ENCODE measurements at places on chromosomes 6 and 20.

DNA sequence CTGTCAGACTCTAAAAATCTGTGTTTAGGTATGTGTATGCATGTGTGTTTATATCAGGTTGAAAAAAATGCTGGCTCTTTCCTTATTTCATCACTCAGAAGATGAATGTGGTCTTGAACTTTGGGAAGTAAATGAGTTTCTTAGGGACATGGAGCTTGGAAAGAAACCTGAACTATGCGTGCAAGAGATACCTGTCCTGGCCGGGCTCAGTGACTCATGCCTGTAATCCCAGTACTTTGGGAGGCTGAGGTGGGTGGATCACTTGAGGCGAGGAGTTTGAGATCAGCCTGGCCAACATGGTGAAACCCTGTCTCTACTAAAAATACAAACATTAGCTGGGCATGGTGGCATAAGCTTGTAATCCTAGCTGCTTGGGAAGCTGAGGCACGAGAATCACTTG is 4.4 kb upstream of the GLP1R start:
- no peak for DNase-seq

DNA sequence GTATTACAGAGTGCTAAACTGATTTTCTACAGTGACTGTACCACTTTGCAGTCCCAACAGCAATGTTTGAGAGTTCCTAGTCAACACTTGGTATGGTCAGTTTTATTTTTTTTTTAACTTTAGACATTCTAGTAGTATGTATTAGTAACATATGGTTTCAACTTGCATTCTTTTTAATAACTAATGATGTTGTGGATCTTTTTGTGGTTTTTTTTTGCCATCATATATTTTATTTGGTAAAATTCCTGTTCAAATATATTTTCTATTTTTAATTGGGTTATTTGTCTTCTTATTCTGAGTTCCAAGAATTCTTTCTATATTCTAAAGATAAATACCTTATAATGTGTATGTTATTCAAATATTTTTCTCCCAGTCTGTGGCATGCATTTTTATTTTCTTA is 189.4 kb upstream of the ECI2 start:
- DNase-seq: no peak

GRCh38 chr20:50313522-50313820 is 122.8 kb downstream of the CEBPB start:
- DNase-seq: no peak

DNA sequence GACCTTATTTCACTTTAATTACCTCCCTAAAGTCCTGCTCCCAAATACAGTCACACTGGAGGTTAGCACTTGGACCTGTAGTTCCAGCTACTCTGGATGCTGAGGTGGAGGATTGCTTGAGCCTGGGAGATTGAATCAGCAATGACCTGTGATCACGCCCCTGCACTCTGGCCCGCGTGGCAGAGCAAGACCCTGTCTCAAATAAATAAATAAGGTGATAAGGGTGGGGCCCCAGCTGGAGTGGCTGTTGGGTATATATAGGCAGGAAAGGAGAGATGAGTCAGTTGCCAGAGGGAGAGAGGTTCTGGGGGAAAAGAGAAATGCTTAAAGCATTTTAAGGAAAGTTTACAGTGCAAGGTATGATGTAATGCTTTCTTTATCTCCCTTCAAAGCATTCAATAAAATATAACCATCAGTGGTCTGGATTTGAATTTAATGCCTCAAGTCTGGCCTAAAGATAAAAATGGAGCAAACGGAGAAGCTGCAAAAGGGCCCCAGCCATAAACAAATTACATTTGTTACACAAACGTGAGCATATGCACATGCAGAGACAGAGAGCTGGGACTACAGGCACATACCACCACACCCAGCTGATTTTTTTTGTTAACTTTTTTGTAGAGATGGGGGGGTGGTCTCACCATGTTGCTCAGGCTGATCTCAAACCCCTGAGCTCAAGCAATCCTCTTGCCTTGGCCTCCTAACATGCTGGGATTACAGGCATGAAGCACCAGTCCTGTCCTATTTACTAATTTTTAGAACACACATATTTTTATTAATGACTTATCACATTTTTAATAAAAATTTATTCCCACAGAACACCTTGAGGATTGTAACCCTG is 6.1 kb upstream of the PM20D2 start:
- DNase-seq: no peak

- no peak for DNase-seq
Measured at GRCh38 chr20:44319839-44320422, 8.9 kb upstream of the FITM2 start.

GRCh38 chr6:51107769-51108203 is 289.1 kb downstream of the TFAP2B start:
- DNase-seq: no peak

- no peak for DNase-seq
Measured at GRCh38 chr6:100877851-100878250, 3.3 kb downstream of the ASCC3 start.

- no peak for DNase-seq
Measured at GRCh38 chr20:41095110-41095969, 42.0 kb upstream of the PLCG1 start.

DNA sequence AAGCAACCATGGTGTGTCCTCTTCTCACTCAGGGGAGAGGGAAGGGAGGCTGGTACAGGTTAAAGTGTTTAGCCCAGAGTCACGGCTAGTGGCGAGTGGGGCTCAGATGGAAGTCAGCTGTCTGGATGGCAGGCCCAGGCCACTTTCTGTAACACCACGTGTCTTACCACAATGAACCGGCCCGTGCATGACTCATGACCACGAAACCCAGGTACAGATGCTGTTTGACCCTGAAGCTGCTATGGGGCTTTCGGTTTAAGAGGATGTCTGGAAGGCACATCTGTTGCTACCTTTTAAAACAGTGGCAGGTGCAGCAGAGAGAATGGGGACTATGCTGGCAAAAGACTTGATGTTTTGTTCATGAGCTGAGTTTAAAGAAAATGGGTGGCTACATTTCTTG is 36.5 kb upstream of the MPC1 start:
- DNase-seq: no peak

GRCh38 chr20:34377072-34377847 is 14.2 kb downstream of the ITCH start:
- no peak for DNase-seq

GRCh38 chr6:142669471-142670351 is 275.3 kb downstream of the HIVEP2 start:
- DNase-seq: no peak

GRCh38 chr6:166629628-166630027 is 2.6 kb upstream of the RPS6KA2 start:
- no peak for DNase-seq

GRCh38 chr6:7122684-7123083 is 14.9 kb downstream of the RREB1 start:
- no peak for DNase-seq

DNA sequence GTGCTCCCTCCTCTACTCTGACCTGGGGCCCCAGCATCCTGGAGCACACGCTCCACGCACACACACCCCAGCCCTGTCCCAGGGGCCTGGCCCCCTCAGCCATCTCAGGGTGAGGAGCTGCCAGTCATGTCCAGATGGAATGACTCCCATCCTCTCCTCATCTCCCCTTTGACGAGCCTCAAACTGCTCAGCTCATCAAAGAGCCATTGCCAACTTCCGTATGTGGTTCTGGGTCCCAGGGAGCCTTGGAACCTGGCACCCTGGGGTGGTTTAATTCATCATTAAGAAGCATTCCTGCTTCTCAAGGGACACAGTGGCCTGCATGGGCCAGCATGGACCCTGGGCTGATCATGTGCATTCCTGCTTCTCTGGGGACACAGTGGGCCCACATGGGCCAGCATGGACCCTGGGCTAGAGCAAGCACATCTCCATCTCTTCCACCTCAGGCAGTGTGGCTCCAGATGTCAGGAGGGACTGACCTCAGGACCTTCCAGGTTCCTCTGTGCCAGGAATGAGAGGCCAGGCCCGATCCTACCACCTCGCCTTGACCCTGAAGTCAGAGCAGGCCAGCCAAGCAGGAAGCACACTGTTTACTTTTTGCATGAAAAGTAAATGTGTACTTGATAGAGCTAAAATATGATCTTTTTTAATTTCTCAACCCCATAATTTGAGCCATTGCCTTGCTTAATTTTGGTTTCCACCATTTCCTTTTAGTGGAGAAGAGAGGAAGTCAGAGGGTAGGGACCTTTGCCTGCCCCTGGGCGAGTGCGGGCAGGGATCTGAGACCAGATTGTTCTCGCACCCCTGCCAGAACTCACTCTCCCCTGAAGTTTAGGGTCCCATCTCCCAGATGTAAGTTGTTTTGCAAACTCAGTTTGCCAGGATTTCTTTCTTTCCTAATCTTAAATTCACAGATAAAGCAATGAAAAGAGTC is 26.1 kb downstream of the SPATA2 start:
- no peak for DNase-seq

DNA sequence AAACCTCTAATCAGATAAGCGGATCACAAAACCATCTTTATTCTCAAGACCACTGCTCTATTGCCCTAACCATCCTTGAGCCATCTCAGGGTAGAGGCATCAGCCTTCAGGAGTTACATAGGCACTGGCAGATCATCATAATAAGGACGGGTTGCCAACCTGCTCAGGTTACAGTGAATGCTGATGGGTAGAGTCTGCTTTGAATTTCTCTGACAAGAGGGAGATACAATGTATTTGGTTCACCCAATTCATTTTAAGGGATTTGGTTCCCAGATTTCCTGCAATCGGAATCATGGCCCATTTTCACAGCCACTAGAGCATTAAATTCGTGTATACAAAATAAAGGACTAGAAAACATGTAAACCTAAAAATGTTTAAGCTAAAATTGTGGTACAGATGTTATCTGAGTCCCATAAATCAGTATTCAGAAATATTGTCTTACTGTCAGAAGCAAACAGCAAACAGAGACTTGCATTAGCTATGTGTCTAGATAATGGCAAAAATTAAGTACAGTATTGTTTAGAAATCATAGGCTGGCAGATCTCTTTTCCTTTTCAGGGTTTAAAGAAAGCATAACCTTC is 41.9 kb upstream of the TMEM170B start:
- DNase-seq: no peak

- no peak for DNase-seq
Measured at GRCh38 chr6:137698636-137699030, 168.4 kb upstream of the TNFAIP3 start.
